ENCODE measurements at places on chromosomes 13 and 19.

DNA sequence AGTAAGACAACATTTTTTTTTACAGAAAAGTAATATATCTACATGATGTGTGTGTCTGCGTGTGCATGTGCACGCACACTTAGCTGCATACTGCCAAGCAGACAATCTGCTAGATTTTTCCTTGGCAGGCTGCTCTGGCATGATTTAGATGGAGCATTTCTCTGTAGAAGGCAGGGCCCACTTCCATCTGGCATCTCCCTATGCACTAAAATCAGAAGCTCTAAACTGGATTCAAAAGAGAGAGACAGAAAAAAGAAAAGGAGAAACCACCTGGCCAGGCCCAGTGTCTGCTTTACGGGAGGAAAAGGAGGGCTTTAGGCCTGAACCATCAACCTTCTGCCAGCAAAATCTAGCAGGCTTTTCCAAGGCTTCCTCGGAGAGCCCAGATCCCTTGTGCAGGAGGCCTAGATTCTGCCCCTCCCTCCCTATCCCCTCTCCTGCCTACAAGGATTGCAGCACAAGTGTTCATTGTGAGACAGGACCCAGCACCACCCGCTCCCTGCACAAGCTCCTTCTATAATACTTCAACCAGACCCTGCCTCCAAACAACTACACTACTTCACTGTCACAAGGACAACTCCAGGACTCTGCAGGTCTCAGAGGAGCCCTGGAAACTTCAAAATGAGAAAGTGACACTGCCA, 99.3 kb downstream of the DOCK9 start:
- DNase-seq = no peak

DNA sequence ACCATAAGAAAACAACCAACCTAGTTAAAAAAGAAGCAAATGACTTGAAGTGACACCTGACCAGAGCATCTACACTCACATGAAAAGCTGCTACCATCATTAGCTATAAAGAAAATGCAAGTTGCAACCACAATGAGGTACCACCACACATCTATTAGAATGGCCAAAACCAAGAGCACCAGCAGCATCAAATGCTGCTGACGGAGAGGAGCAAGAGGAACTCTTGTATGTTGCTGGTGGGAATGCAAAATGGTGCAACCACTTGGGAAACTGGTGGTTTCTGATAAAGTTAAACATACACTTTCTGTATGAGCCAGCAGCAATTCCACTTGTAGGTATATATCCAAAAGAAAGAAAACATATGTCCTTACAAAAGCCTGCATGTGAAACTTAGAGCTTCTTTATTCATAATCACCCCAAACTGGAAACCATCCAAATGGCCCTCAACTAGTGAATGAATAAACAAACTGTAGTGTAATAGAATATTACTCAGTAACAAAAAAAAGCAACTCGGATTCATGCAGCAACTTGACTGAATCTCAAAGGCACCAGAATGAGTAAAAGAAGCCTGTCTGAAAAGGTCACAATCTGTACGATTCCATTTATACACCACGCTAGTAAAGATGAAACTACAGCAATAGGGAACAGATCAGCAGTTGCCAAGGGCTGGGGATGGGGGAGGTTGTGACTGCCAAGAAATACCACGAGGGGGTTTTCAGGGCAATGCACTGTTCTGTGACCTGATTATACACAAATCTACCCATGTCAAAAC, 60.9 kb upstream of the RANBP3 start:
- no peak for DNase-seq

- no peak for DNase-seq
Observed at GRCh38 chr19:33064458-33064791, 263 bp downstream of the RHPN2 start.

DNA sequence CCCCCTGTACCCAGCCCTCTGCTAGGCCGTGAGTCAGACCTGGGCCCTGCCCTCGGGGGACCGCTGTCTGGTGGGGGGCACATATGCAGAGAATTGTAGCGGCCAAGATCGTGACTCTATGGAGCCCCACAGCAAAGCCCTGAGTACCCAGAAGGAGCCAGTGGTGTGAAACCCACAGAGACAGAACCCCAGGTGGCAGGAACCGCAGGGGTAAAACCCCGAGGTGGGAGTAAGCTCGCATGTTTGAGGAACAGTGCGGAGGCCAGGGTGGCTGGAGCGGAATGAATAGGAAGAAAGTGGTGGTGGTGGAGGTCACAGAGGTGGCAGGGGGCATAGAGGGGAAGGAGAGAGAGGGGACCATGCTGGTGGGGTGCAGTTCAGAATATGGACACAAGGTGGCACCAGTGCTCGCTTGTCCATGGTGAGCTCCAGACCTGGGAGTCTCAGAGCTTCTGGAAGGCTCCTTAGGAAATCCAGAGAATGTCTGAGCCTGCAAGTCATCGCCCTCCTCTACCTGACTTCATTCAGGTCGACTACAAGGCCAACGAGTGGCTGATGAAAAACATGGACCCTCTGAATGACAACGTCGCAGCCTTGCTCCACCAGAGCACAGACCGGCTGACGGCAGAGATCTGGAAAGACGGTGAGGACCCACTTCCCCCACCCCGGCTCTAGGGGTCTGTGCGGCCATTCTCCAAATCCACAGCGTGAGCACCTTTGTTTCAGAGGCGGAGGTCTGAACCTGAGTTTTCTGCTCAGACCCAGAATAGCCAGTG, 48.9 kb downstream of the MYH14 start:
- DNase-seq = peak; percentile 86

GRCh38 chr13:41459432-41460073, 2.2 kb downstream of the RGCC start:
- DNase-seq = no peak
